ENCODE measurements at places on chromosomes 12 and 14.

DNA sequence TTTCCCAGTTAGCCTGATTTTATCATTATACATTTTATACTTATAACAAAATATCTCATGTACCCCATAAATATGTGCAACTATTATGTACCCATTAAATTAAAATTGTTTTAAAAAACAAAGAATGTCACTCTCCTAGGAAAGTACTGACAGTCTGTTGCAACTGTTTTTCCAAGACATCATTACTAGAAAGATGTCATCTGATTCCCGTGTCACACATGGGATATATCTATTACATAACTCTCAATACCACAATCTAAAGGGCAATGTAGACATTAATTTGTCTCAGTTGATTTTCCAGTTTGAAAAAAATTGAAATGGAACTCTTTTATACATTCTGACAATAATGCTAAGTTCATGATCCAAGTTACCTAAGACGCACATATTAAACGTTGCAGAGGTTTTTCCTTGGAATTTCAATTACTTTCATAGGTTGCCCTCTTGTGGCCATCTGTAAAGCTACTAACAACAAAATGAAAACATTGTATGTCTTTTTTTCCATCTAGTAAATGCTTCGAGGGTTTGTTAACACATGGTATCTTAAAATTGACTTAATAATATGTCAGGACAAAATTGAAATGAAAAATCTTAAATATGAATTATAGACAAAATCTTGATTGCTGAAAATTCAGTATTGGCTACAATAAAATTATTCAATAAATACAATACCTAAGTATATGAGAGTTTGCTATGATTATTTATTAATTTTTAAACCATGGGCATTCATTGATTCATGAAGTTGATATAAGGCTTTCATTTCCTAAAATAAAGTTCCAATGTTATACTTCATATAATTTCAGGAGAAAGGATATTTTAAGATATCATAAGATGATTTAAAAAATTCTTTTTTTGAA is 131.6 kb downstream of the PPFIA2 start:
- peak; percentile 45 for DNase-seq

GRCh38 chr14:71688576-71688975 is 243.7 kb upstream of the RGS6 start:
- no peak for DNase-seq

DNA sequence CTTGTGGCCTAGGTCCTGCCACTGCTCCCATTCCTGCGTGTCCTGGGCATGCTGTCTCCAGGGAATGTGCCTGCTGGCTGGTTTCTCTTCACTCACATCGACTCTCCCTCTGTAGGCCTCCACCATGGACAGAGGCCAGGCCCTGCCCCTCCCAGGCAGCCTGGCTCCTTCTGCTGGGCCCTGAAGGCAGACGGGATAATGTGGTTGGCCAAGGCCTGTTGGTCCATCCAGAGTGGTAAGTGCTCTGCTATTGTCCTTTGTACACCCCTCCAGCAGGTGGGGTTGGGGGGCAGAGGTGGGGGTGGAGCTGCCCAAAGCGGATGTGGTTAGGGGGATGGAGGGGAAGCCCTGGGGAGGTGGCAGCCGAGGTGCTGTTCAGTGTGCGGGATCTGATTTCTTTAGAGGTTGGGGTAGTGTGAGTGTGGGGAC is 9.5 kb upstream of the NR4A1 start:
- DNase-seq, result no peak

DNA sequence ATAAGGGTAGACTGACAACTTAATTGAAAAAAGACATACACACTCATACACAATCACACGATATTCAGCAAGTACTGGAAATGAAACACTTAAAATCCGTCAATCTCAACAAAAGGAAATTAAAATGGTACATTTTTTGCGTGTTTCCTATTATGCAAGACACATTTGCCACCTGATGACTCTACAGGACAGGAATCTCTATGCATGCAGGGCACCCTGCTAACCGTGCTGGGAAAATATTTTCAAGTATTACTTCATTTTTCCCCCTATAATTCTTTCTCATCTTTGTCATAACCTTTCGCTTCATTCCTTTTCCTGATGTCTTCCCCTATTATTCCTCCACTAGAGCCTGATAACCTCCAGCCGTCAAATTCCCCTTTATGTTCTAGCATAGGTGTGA is 150.2 kb downstream of the TMEM132D start:
- DNase-seq, result no peak

DNA sequence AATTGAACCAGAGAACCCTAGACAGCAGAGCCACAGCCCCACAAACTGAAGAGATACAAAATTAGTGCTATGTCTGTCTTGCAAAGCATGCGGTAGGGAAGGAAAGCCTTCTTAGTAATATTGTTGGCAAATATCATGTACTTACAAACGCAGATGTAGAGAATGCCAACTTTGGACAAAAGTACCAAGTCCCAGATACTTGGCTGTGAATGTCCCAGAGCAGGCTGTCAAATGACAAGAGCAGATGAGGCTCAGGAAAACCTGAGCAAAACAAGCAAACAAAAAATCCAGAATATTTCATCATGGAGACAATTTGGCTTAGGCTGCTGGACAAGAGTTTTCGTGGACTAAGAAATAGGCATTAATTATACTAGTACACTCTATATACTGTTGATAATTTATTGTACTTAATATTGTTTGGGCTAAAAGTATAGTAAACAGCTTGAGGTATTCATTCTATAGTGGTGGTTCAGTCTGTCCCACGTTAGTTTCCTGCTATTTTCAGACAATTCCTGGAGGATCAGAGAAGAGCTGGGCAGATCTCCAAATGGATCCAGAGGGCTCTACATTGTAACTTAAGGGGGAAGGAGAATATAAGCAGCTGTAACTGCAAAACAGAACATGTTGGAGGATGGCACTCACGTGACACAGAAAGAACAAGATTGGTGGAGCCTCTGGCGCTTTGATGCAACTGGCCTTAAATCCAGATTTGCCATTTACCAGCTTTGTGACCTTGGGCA is 329.8 kb downstream of the ATP23 start:
- no peak for DNase-seq

DNA sequence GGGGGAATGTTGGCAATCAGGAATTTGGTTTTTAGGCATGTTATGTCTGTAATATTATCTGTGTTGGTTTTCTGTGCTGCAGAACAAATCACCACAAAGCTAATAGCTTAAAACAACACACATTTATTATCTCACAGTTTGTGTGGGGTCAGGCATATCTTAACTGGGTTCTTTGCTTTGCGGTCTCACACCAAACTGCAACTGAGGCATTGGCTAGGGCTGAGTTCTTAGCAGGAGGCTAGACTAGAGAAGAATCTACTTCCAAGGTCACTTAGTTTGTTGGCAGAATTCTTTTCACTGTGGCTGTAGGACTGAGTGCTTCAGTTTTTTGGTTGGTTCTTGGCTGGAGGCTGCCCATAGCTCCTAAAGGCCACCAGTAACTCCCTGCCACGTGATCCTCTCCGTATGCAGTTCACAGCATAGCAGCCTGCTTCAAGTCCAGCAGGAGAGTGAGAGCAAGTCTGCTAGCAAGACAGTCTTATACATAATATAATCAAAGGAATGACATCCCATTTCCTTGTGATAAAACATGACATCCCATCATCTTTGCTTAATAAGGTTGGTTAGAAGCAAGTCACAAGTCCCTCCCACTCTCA is 21.6 kb downstream of the ATF1 start:
- DNase-seq, result no peak

DNA sequence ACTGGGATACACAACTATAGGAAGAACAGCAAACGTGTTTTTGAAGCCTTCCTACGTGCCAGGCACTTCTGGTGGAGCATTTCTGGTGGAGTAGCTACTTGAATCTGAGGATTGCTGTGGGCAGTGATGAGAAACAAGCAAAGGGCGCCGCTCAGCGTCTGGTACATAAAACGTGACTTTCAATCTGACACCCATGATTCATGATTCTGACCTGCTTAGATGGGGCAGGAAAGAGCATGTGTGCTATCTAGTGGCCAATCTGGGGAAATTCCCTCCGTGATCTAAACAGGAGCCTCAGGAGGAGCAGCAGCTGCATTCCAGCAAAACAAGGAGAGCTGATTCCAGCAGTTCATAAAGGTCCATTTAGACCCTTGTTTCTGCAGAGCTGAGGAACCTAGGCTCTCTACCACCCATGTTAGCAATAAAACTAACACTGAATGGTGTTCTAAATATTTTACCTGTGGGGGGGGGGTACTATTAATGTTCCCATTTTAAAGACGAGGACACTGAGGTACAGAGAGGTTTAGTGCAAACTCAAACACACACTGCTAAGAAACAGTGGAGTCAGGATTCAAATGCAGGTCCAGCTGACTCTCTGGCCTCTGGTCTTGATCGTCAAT is 37.8 kb downstream of the PAH start:
- peak; percentile 13 for DNase-seq

DNA sequence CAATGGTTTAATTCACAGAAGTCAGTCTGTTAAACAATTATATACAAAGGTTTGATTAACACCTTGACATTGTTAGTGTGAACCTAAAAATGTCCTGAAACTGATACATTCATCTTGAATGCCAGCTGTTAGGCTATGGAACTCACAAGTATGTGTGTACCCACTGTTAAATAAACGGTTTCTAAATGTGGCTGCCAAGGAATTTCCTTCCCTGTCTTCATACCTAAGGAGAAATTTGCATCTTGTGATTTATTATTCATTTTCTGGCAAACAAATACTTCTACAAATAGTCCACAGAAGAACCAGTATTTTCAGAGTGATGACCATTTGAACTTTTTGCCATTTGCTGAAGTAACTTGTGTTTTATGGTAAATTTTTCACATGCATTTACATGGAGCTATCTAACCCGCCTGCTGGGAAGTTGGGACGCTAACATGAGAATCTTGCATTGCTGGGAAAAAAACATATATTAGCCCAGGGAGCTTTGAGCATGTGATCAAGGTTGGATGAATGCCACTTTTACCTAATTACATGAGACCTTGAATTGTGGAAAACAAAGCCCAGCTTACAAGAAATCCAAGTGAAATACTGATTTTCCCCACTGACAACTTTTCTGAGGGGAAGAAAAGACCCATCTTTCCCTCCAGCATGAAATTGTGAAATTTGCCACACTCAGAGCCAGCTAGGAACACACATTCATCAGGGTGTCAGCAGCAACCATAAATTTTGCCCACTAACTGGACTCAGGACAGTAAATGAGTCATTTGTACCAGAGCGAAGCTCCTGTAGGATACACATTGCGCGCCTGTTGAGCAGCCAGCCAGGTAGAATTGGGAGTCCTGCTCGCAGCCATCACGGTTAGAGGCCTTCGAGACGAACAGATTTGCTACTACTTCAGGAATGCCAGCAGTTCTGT is 118.0 kb downstream of the KICS2 start:
- no peak for DNase-seq

GRCh38 chr12:119020406-119021360 is 39.3 kb downstream of the SRRM4 start:
- DNase-seq, result no peak

DNA sequence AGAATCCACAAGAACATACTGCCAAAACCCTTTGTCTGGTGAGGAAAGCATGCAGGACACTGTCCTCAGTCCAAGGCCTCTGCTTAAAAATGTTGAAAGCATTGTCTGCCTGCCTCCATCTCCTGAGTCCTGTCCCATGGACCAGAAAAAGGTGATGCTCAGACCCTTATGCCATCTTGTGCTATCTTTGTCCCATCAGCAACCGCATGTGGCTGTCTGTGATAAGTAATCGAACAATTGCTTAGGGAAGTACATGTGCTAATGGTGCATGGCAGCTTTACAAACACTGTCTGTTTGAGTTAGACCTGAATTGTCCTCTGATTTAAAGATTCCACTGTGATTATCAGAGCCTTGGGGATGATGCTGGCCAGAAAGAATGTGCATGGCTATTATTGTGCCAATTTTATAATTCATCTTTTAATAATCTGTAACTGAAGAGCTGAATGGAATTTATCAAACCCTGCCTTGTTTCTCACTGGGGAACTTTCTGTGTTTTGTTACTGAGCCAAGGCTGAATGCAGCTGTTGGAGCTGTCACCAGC is 177.5 kb downstream of the DACT1 start:
- no peak for DNase-seq

DNA sequence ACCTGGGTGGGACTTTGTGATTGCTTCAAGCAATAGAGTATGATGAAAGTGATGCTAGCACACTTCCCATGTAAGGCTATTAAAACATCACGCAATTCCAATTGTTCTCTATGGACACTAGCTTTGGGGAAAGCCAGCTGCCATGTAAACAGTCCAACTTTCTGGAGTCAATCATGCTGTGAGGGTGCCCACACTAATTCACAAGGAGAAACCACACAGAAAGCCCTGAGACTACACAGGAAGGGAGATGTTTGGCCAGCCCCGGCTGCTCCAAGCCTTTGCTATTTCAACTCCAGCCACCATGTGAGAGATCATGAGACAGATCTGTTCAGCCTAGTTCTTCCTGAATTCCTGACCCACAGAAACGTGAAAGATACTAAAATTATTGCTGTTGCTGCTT is 96.3 kb downstream of the ST8SIA1 start:
- no peak for DNase-seq

DNA sequence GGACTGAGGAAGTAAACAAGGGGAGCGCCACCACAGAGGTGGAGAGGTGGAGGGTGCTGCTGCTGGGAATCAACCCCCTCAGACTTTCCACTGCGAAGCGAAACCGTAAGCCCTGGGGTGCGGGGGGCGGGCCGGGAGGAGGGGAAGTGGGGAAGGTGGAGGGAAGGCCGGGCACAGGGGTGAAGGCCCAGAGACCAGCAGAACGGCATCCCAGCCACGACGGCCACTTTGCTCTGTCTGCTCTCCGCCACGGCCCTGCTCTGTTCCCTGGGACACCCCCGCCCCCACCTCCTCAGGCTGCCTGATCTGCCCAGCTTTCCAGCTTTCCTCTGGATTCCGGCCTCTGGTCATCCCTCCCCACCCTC is at the start of gene LAG3:
LAG3 (plus strand) TSS at position 190 of the 365 bp plus-strand sequence. CDS start 333 bp downstream, outside the sequence.
- DNase-seq, result no peak

DNA sequence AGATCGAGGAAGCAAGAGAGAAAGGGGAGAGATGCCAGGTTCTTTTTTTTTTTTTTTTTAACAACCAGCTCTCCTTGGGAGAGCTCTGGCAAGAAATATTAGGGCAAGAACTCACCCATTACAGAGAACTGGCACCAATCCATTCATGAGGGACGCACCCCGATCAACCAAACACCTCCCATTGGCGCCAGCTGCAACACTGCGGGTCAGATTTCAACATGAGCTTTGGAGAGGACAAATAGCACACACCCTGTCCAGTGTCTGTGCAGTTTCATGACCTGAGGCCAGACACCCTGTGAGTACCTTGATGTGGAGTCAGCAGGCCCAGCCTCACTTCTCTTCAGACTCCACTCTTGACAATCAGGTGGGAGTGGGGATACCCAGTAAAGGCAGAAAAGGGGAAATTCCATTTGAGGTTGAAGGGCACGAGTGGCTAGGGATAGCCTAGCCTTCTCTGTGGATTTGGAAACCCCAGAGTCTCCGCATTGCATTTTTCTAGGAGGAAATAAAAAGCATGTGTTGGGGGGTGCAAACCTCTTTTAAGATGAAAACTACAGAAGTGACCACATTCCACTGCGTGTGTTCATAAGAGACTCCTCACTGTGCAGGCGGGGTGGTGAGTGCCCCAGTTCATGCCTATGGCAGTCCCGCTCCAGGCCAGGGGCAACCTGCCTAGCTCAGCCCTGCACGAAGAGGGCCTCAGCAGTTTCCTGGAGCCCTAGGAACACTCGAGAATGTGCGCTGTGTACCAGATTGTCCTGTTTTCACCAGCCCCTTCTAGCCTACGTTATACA is 42.4 kb upstream of the GPATCH2L start:
- no peak for DNase-seq

- DNase-seq, result no peak
Measured at GRCh38 chr14:68210729-68211299, 391.2 kb downstream of the RAD51B start.

- DNase-seq, result no peak
Measured at GRCh38 chr14:94501588-94502516, 7.4 kb downstream of the SERPINA12 start.
